ENCODE measurements at places on chromosomes 3 and 15.

DNA sequence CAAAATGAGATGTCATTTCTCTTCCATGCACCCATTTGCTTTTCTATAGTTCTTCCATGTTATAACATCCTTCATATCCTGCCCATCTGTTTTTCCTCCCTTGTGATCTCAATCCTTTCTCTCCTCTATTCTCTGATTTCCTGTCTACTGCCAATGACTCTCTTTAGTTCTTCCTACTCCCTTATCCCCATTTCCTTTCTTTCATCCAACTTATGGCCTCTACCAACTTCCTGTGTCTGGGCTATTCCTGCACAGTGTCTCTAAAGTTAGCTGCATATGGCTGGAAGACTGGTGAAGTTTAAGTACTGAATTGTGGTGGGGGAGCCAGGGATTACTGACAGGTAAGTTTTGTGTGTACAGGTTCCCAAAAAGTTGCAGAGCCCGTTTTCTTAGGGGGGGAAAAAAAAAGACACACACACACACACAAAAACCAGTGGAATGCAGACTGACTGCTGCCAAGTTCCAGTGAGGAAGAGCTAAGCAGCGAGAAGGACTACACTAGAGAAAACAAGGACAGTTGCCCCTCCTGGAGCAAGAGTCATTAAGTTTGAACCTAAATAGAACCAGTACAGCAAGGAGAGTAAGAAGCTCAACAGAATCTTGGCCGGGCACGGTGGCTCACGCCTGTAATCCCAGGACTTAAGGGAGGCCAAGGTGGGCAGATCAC lies 28.8 kb downstream of the XRN1 start:
- no peak for DNase-seq

- DNase-seq, result no peak
Measured at GRCh38 chr3:4394048-4394447, 73.0 kb downstream of the SUMF1 start.

DNA sequence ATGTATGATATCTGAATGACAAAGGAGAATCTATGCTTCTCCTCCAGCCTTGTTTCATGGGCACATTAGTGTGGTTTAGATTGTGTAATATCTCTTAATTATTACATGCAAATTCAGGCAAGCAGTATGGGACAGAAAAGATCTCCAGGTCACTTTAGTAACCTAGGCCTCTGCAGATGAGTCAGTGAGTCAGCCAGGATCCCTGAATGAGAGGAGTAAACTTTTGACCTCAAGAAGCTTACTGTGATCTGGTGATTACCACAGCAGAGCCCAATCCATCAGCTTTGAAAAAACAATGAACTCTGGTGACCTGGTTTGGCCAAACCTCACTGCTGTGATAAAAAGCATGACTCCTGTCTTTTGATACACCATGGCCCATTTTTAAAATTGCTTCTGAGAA lies 107.8 kb downstream of the LRRN1 start:
- DNase-seq, result no peak

GRCh38 chr3:24145481-24145880 lies 200.4 kb downstream of the NR1D2 start:
- no peak for DNase-seq

GRCh38 chr15:52558196-52558595 lies 10.6 kb downstream of the ARPP19 start:
- no peak for DNase-seq

DNA sequence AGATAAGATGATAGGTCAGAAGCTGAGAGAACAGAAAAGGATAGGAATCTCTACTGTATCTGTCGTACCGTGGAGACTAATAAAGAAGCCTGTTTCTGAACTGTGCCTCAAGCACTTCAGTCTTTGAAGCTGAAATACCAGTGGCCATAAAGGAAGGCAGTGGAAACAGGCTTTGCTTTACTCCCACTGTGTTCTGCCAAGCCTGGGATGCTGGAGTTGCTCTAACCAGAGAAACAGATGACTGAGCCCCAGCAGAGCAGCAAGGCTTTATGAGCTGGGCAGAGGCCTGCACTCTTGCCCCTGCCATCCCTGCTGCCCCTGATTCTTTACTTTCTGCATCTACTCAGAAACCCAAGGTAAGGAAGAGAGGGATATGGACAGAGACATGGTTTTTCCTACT lies 89.4 kb downstream of the PDE8A start:
- no peak for DNase-seq

GRCh38 chr3:194382196-194382891 lies 12.8 kb upstream of the LRRC15 start:
- DNase-seq, result no peak

GRCh38 chr15:54816401-54816800 lies 380.3 kb downstream of the RSL24D1 start:
- no peak for DNase-seq

- no peak for DNase-seq
Measured at GRCh38 chr3:74273555-74274402, 340.7 kb downstream of the CNTN3 start.

DNA sequence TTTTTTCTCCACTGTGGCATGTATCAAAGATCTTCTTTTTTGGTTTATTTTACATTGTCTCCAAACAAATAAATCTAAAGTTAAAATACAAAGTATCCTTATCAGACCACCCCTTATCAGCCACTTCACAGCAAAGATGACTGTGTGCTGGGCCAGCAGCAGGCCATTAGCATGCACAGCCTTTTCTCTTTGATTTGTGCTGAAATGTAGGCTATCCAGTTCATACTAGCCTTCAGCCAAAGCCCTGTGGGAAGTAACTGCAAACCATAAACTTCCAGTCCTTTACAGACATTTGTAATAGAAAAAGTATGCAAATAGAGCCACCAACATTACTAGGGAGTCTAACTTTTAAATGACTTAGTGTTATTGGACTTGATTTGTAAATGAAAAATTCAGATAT lies 816.3 kb downstream of the FHIT start:
- DNase-seq, result no peak

GRCh38 chr3:128145279-128145678 lies 8.0 kb upstream of the EEFSEC start:
- no peak for DNase-seq

DNA sequence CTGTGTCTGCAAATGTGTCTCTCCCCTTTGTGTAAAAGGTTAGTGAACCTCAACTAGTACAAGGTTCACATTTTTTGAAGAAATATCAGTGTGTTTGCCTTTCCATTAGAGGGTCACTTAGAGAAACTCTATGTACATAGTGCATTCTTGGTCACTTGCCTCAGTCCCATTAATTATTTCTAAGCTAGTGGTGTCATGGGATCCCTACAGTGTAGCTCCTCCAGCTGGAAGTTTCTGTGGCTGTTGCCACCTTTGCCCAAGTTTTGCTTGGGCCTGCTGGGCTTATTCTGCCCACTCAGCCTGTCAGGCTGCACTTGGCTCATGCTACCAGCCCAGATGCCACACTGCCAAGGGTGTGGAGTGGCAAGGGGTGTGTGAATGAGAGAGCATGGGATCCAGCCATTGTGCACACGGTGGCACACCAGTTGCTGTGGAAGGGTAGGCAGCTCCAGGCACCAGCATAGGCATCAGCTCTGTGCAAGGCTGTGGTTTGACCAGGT lies 161.7 kb downstream of the ARPP21 start:
- no peak for DNase-seq

DNA sequence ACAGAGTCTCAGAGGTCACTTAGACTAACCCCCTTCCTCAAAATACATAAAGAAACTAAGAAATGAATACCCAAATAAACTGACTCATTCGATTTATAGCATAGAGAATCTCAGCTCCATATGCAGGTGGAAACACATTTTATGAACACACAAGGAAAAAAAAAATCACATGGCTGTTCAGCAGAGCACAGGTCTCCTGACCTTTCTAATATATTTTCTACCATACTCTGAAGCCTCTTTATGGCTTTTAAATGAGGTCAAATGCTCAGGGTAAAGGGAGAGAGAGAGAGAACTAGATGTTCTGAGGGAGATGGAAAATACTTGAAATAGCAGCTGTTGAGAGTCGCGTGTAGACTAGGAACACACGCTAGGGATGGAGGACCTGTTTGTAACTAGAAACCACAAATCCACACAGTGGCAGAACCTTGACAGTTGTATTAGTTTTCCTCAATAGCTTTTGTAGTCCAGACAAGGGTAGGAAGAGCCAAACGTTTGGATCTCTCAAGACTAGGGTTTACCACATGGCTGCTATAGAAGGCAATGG lies 165.3 kb downstream of the FMN1 start:
- no peak for DNase-seq

- no peak for DNase-seq
Measured at GRCh38 chr3:30511524-30512251, 94.7 kb upstream of the TGFBR2 start.

DNA sequence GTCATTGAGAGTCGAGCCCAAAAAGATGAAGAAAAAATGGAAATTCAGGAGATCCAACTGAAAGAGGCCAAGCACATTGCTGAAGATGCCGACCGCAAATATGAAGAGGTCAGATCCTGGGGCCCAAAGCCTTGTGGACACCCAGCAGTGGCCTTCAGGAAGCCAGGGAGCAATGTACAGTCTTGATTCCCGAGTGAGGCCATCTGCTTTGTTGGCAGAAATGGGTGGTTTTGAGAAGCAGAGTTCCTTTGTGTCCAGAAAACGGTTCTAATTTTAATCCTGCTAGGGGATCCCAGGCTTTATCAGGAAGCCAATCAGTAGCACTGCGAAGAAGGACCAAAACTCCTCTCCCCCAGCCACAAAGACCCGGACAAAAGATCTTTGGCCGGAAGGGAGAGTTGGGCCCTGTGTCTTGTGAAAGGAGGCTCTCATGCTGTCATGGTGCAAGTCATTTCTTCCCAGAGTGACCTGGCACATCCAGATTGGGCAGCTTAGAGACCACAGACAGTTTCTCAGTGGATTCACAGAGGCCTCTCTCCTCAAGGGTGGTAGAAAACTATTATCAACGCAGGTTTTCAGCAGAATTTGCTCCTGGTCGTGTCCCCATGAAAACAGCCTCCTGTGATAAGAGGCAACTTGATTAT lies 17.1 kb downstream of the TPM1 start:
- DNase-seq, result no peak

GRCh38 chr3:14414846-14415464 lies 12.5 kb downstream of the SLC6A6 start:
- DNase-seq, result no peak

DNA sequence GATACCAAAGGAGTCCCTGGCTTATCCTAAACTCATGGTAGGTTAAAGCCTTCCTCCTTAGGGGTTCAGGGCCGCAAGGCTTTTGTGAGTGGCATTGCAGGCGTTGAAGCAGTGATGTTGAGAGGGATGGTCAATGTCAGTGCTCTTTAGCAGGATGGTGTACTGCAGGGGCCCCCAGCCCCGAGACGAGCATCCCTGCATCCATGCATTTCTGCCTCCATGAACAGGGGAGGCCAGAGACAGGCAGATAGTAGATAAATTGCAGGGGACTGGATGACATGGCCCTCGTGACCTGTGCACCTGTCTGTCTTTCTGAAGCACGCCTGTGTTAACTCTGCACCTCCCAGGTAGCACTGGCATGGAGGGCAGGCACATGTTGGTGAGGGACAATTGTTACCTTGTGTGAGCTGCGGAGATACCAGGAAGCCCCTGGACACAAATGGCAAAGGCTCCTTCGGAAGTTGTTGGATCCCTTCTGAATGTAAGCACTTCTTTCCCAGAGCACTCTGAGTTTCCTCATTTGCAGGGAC lies 133.5 kb downstream of the SNRPN start:
- no peak for DNase-seq

DNA sequence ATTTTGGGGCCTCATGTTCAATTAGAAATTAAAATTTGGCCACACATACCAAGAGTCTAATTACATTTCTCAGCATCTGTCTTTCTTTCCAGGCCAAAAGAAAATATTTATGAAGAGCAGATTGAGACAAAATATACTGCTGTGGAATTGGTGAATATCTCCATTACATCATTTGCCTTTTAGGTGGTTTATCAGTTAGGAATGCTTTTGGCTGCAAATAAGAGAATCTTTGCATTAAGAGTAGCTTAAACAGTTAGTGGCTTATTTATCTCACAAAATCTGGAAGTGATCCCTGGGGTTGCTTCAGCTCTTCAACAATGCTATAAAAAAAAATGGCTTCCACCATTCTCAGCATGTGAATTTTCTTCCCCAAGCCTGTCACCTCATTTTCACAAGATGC lies 308.7 kb downstream of the MAGI1 start:
- DNase-seq, result no peak

GRCh38 chr3:159258934-159259333 lies 457.1 kb downstream of the MFSD1 start:
- DNase-seq, result no peak

DNA sequence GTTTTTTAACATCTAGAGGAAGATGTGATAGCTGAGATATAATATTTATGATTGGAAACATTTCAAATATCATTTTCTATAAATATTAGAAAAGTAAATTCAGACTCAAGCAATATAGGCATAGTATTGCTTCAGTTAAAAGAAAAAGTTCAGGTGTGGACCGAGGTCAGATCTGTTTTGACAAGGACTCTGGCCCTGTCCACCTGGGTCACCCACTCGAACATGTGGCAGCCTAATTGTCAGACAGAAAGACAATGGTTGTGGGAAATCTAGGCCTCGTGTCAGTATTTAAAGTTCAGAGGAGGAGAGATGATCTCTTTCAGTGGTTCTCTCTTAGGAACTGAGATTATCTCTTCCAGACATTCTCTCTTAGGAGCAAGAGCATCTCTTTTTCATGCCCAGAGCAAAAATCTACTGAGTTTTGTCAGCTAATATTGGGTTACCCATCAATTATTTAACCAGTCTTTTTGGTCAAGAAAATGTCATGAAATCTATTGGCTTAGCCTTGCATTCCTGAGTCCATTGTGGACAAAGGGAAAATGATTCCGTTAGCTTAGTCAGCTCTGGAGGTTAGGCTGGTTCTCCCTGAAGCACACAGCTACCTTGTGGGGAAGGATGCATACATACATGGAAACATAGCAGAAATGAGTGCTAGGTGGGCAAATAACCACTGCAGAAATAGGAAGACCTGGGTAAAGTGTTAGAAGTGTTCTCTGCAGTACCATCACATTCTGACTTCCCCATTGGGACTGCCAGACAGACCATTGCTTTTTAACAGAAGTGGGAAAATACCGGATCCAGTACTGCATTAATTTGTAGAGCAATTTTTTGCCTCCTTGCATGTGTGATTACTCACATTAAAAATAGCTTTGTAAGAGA lies 343.3 kb downstream of the GRM7 start:
- no peak for DNase-seq

GRCh38 chr15:51696566-51696965 lies 15.3 kb downstream of the SCG3 start:
- no peak for DNase-seq
